Activated B cell treated with CpG ODN at 0.5 μM for 24 hours (primary cell): ENCODE measurements at places on chromosomes 2 and 18. TPM values are rescaled to one million over a fixed set of nuclear protein-coding genes. Genes with fewer than 3 reads are reported as not detected.

Gene ARHGAP15
- 101 and 112 TPM in 2 replicates for total RNA-seq

- no peak for DNase-seq
These were observed 318.2 kb downstream of the GALNT13 start for GRCh38 chr2:154189953-154190352.

- DNase-seq = no peak
These were observed 593.1 kb downstream of the TMX3 start for GRCh38 chr18:68121826-68122225.

- DNase-seq = no peak
These were observed 1157.5 kb upstream of the ZEB2 start for GRCh38 chr2:145677371-145677770.

- no peak for DNase-seq
These were observed 127.6 kb downstream of the ALPK2 start for GRCh38 chr18:58501066-58501896.

Gene GATA6
- total RNA-seq = not detected in 2 replicates

DNA sequence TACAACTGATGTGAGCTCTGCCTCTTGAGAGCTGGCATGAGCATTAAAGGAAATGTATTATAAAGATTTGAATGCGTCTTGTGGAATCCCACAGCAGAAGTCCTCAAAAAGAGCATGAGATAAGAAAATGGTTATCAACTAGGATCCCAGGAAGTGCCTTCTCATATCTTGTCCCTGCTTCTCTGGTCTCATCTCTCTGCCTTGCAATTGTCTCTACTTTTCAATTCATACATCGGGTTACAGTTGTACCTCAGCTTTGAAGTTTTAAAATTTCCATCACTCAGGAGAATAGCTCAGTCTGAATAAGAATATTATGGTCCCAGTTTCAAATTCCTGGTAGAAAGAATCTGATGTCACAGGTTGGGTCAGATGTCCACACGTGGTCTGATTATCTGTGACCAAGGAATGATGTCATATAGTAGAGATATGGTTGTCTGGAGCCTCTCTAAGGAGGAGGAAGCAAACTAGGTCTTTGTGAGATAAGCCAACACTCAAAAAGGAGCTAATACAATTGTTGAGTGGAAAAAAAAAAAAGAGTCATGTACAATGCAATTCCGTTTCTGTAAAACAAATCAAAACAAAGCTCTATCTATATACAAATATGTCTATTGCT is 21.7 kb upstream of the CCDC88A start:
- DNase-seq = no peak

Gene TUBA3D
- total RNA-seq = not detected in 2 replicates

- no peak for DNase-seq
These were observed 945 bp upstream of the ASXL2 start for GRCh38 chr2:25879133-25879730.

DNA sequence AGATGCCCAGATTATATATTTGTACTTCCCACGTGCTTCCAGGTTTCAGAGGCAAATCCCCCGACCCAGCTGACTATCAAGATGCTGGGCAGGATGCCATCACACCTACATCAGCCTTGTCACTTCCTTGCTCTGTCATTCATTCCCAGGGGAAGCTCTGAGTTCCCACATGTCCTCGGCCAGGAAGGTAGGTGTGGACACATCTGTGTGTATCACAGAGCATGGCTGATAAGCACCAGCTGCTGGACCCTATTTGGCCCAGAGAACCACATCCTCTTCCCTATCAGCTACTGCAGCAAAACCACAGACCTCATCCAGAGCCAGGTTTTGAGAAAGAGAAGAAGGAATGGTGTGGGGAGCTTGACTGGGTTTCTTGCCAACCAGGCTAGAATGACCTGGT is 31.9 kb upstream of the ITGA6 start:
- DNase-seq = no peak

DNA sequence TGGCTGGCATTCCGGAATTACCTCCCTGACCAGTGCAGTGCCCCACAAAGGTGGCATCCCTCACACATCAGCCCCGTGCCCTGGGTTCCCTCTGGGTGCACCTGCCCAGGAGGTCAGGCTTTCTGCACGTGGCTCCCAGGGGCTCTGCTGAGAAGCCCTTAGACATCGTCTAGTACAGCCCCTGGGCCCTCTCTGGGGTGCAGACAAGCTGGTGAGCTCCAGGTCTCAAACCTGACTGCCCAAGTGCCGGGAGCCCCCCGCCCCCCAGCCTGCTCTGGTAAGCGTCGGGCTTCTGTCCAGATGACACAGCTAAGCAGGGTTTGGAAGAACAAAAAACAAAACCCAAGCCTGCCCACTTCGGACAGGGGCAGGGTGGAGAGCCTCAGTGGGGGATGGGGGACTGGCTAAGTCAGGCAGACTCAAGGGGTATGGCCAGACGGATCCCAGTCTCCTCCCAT is 20.2 kb downstream of the TWIST2 start:
- DNase-seq = no peak

Gene SERPINB7
- total RNA-seq = not detected in 2 replicates

- no peak for DNase-seq
These were observed 102.0 kb upstream of the TMEM200C start for GRCh38 chr18:5997361-5997760.

Gene SPC25
- 0.18 and 0.95 TPM in 2 replicates for total RNA-seq

- no peak for DNase-seq
These were observed 81.0 kb downstream of the ZNF236 start for GRCh38 chr18:76903386-76903785.

GRCh38 chr2:64637931-64638330 is 15.8 kb downstream of the SERTAD2 start:
- no peak for DNase-seq

DNA sequence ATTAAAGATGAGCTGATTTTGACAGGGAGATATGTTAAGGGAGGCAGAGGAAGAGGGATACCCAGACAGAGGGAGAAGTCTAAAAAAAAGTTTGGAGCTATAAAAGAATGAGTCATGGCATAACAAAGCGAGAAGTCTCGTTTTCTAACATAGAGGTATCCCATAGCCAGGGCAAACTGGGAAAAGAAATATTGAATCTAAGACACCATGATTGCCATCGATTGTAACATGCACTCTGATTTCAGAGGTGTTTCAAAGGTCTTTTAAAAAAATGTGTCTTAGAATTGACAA is 110.7 kb downstream of the MDH1 start:
- DNase-seq = no peak

Gene WDR75
- 53.0 and 61.2 TPM in 2 replicates for total RNA-seq

DNA sequence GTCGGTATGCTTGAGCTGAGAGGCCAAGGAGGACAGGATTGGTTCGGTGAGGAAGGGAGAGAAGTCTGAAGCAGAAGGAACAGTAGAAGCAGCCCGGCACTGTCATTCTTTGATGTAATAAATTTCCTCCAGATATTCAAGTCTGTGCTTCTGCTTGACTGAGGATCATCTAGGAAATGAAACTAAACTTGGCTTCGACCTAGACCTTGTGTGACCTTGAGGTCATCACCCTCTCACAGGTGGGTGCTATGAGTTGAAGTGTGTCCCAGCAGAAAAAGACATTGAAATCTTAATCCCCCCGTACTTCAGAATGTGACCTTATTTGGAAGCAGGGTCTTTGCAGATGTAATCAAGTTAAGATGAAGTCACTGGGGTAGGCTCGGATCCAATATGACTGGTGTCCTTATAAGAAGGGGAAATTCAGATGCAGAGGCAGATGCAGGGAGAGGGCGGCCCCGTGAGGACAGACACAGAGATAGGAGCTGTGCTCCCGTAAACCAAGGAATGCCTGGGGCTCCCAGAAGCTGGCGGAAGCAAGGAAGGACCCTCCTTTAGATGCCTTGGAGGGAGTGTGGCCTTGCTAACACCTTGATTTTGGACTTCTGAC is 49.0 kb downstream of the PRKCE start:
- no peak for DNase-seq

DNA sequence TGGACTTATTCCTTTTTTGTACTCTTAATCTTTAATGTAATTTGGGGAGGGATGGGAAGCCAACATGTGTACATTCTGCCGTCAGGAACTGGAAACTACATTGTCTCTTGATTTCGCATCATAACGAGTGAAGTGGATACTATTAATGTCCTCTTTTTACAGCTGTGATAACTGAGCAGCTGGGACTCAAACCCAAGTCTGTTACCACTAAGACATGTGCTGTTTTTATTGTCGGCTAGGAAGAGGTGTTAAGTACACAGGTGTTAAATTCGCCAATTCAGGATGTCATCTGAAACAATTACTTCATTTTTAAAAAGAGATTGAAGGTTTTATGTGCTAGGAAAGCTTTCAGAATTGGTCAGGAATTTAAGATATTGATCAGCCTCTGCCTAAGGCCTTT is 6.9 kb downstream of the GMCL1 start:
- no peak for DNase-seq

DNA sequence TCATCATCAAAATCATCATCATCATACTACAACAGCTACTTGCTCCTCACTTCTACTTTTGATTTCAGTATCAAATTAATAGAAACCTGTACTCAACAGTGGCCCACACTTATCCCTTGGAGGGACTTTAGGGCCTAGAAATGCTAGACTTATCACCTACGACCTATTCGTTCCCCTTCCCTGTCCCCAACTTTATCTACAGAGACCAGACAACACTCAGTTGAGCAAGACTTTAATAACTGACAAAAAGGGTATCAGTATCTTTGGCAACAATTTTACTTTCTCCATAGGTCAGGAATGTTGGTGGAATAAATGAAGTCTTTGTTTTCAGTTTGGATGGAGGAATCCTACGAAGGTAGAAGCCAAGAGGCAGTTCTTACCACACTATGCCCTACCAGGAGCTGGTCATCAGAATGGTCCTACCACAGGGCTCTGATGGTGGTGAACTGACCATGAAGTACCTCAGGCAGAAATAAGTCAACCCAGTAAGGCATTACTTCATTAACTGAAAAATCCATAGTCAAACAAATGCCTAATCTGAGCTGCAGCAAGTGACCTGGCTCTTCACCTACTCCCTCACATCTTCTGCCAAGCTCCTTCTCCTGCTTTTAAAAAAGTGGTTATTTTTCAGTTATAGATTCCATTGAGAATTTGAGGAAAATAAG is 26.6 kb downstream of the MBD2 start:
- no peak for DNase-seq

GRCh38 chr2:118954297-118955060 is 12.5 kb downstream of the MARCO start:
- no peak for DNase-seq

Gene SEPTIN2
- total RNA-seq = 238 and 251 TPM in 2 replicates

Gene CCDC74B
- total RNA-seq = 0.24 and 0.93 TPM in 2 replicates

GRCh38 chr2:172299741-172300140 is 127.6 kb upstream of the ITGA6 start:
- DNase-seq = no peak

GRCh38 chr2:109507217-109507616 is 106.5 kb downstream of the SEPTIN10 start:
- no peak for DNase-seq

GRCh38 chr2:14933753-14934152 is 301.2 kb downstream of the LRATD1 start:
- DNase-seq = no peak

GRCh38 chr2:194363878-194364277 is 1293.1 kb upstream of the SLC39A10 start:
- DNase-seq = no peak

- no peak for DNase-seq
These were observed 856 bp downstream of the FAM228A start for GRCh38 chr2:24175631-24176187.

DNA sequence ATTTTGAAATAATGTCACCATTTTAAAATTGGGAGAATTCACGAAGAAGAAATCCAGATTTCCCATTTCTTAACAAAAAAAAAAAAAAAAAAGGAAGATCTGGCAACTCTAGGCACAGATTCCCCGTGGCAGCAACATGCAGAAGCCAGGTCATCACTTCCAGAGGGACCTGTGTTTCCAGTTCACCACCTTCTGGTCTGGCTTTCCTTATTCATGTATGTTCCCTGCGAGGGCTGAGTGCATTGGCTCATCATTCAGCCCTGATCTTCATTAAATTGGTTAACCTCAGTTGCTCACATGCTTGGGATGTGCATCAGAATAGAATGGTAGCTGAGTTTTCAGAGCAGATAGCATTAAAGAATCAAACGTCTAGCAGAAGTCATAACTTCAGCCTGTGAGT is 25.0 kb upstream of the MAP3K20 start:
- no peak for DNase-seq

Gene FNDC4
- not detected in 2 replicates for total RNA-seq

DNA sequence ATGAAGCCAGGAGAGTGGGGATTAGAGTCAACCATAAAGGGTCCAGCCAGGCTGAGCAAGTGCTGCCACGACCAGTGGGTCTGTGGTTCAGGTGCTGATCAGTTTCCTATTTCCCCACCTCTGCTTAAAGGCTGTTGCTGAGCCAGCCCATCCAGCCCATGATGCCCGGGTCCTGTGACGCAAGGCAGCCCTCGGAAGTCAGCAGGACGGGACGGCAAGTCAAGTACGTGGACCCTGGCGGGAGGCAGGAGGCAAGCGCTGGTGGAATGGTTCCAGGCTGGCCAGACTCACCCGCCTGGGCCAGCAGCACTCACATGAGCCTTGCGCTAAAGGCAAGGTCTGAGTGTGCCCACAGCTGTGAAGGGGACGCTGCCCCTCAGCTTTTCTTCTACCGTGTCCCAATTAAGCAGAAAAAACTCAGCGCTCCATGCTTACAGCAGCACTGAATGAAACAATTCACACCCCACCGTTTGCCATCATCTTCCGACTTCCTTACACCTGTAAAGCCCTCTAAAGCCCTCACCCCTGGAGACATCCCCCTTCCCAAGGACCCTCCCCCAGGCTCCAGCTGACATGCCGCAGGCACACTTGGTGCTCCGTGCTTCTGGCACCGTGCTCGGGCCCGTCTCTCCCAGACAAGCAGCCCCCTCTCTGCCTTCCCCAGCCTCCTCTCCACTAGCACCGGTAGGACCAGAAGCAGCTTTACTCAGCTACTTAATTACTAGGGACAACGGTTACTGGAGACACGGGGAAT is 11.3 kb upstream of the RPL31 start:
- no peak for DNase-seq

Gene DSEL
- 0.07 and 0.10 TPM in 2 replicates for total RNA-seq

DNA sequence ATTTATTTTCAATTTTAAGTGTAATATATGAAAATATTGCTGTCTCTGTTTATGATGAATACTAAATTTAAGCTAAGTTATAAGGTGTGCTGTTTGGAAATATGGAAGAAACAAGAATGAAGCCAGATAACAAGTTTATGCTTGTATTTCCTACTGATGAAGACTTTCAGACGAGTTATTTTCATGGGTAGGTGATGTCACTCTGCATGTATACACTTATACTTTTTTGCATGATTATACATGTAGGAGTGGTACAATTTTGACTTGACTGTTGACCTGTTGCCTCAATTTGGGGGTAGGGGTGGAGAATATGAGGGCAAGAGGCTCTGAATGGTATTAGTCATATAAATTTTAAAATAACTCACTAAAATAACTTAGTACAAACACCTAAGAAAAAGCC is 133.7 kb downstream of the HAUS1 start:
- no peak for DNase-seq

Gene MRO
- not detected in 2 replicates for total RNA-seq
